Stimulated activated CD8-positive, alpha-beta memory T cell treated with anti-CD3 and anti-CD28 coated beads, Interleukin-15, amount 100 ng/mL, for 48 hours (primary cell): ENCODE measurements at places on chromosomes 16 and 17.

- no peak for DNase-seq
Observed at GRCh38 chr16:57992084-57992483, 8.4 kb downstream of the ZNF319 start.

DNA sequence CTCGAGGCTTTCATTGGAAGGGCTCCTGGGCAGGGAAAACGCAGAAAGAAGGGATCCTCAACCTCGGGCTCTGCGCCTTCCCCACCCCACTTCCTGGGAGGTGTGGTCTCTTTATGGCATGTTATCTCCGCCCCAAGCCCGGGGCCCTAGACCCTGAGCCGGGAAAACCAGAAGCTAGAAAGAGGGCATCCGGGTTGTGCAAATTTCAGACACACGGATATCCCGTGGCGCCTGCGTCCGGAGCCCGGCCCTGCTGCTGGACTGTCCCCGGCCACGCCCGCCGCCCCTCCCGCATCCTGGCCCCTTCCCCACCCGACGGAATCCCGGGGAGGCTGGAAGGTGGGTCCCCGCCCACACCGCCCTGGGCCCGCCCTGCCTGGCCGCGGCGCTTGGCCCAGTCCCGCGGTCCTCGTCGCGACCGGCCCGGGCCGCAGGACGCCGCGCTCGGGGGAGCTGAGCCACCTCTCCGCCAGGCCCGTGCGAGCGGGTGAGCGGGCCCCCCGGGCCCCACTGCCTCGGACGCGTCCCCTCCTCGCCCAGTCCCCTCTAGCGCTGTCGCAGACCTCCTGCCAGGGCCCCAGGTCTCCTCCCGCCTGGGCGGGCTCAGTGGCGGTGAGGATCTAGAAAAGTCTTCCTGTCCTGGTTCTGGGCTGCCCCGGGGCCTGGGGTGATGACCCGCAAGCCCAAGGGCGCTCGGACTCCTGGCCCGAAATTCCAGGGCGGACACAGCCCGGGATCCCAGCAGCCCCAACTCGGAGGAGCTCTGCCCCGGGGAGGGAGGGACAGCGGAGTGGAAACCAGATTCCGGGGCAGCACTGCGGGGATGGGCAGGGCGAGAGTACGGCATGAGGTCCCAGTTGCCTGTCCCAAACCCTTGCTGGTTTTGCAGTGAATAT lies at the start of gene SLC16A5:
SLC16A5 (plus strand) TSS at position 397 of the 896 bp plus-strand sequence. CDS start 5,683 bp downstream, outside the sequence.
- peak; percentile 15 for DNase-seq

GRCh38 chr17:280901-281300 lies 71.7 kb downstream of the RPH3AL start:
- DNase-seq, result no peak

- no peak for DNase-seq
Observed at GRCh38 chr17:43966276-43966675, 12.5 kb upstream of the PYY start.

GRCh38 chr16:50381679-50382440 lies 13.1 kb upstream of the BRD7 start:
- DNase-seq, result no peak

DNA sequence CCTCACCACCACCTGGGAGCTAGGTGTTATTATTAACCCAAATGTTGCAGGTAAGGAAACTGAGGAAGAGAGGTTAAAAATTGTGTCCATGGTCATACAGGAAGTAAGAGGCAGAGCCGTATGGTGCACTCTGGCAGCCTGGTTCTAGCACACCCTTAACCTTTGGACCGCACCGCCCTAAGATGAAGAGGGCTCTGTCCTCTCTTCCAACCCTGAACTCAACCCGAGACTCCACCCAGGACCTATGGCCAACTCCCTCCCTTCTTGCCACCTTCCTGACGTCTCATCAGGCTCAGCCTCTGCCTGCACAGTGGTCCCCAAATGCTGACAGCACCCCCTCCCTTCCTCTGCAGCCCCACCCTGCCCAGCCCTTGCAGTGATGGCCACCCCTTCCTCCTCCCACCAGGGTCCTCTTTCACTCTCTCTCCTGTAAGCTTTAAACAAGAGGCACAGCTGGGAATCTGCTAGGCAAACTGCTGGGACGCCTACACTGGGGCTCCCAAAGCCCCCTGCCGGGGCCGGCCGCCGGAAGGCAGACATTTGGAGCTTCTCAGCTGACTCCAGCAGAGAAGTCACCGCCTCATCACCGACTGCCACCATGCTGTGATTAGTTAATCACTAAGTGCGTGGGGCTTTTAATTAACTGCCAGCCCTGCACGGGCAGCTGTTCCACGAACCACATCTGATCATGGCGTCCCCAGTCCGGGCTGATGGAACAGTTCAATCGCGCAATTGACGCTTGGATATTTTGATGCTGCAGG lies 16.7 kb upstream of the C16orf78 start:
- no peak for DNase-seq

DNA sequence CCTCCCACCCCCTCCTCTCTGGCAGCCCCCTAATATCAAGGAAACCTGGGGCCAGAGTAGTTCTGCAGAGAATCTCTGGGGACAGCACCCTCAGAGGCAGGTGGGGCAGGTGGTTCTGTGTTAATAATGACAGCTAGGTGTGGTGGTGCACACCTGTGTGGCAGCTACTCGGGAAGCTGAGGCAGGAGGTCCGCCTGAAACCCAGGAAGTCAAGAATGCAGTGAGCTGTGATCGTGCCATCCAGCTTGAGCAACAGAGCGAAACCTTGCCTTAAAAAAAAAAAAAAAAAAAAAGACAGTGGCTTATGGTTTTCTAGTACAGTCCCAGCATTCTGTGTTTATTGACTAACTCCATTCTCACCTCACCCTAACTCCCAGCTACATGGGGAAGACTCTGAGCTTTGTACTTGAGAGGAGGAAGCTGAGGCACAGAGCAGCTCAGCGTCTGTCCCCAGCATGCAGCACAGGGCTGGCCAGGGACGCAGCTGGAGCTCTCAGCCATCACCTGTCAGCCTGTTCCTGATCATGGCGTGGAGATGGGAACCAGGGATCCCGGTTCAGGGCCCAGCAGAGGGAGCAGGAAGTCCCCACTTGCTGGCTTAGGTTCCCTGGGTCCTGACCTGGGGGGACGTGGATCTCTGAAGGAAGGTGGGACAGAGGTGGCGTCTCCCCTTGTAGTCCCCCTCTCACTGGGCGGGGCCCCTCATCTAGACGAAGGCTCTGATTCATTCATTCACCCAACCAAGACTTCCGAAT lies 6.1 kb downstream of the DBNDD1 start:
- no peak for DNase-seq

DNA sequence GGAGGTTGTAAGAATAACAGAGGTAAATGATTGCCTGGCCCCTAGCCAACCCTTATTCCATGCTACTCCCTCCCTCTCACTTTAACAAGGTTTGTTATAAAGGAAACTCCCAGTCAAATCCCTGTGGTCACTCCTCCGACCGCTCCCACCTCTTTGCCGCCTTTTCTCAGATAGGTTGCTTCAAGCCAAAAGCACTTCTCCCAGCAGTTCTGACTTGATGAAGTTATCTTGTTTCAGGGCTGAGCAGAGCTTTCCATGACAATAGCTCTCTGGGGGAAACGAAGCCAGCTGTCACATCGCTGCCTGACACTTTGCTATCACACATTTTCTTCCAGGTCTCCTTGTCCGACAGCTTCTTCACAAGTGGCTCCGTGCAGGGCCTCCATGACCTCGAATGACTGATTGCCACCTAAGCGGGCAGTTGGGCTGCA lies 278.6 kb downstream of the HAPSTR1 start:
- DNase-seq, result no peak

- no peak for DNase-seq
Observed at GRCh38 chr17:72426321-72426720, 305.5 kb downstream of the SOX9 start.

- DNase-seq, result no peak
Observed at GRCh38 chr16:9917691-9918090, 264.5 kb downstream of the GRIN2A start.

GRCh38 chr16:22428654-22429053 lies 54.2 kb upstream of the CDR2 start:
- no peak for DNase-seq

- no peak for DNase-seq
Observed at GRCh38 chr17:74919440-74920305, 3.4 kb downstream of the USH1G start.

DNA sequence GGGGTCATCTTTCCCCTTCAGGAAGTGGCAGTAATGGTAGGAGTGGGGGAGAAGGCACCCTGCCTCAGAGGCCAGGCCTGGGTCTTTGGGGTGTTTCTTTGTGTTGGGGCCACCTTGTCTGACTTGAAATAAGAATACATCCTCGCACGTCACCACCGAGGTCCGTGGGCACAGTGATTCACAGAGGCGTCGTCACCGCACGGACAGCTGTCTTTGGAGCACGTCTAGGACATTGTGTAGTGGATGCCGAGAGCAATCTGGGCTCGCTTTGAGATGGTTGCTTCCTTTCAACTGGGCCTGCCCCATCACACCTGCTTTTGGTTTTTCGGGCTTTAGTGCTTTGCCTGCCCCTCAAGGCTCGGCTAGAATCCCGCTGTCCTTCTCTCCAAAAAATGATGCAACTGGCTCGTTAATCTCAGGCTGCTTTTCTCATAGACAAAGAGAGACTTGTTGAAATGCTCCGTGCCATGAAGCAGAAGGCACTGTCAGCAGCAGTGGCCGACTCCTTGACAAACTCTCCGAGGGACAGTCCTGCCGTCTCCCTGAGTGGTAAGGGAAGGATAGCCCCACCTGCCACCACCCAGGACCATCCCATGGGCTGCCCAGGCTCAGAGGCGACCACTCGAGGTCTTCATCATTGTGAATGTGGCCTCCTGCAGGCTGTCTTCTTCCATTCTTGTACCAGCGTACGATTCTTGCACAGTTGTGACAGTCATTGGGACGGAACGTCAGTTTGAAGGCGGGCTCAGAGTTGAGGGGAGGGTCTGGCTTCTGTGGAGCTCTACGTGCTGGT lies 24.0 kb downstream of the GINS2 start:
- no peak for DNase-seq

- DNase-seq, result peak; percentile 45
Observed at GRCh38 chr17:45225051-45225700, 3.5 kb downstream of the FMNL1 start.

DNA sequence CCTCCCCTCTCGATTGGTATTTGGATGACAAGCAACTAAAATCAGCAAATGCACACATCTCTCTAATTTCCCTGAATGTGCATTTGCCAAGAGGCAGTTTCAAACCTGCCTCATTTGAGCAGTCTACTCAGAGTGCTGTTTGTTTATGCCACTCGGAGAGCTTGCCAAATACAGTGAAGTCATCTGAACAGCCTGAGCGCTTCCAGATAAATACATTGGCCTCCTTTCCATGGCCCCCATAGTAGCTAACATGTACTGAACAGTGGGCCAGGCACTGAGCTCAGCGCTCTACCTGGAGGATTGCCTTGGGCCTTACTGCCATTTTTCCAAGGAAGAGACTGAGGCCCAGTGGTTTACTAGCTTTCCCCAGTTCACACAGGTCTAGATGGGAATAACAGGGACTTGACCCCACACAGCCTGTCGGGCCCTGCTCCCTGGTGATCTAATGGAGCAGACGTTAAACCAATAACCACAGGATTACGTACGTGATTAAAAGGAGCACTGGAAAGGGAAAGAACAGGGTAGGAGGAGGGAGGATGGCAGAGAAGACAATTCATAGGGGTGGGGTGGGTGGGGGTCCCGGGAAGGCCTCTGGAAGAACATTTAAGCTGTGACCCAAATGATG lies 18.7 kb upstream of the ANKRD40CL start:
- DNase-seq, result no peak

GRCh38 chr17:57415751-57416207 lies 159.5 kb downstream of the MSI2 start:
- no peak for DNase-seq

DNA sequence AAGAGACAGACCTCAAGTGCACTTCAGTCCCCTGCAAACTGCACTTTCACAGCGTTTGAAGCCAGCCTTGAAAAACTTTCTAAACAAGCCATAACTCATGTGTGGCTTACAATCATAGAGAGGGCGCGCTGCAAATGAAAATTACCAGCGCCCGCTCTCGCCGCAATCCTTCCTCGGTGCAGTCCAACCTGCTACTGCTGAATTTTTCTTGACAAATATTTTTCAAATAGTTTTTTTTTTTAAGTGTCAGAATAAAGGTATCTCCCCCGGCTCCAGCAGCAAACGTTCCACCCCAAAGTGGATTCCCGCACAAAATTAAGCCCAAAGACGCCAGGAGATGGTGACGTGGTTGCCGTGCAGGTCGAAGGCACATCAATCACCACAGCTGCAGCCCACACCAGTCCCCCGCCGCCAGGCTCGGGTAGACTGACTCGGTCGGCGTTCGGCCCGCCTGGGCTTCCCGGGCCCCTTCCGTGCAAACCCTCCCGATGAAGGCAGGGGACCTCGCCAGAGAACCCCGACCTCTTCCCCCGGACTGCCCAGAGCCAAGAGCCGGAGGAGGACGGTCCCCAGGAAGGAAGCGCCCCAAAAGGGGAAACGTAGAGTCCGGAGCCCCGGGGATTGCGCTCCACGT lies 630 bp downstream of the GRB2 start:
- no peak for DNase-seq

DNA sequence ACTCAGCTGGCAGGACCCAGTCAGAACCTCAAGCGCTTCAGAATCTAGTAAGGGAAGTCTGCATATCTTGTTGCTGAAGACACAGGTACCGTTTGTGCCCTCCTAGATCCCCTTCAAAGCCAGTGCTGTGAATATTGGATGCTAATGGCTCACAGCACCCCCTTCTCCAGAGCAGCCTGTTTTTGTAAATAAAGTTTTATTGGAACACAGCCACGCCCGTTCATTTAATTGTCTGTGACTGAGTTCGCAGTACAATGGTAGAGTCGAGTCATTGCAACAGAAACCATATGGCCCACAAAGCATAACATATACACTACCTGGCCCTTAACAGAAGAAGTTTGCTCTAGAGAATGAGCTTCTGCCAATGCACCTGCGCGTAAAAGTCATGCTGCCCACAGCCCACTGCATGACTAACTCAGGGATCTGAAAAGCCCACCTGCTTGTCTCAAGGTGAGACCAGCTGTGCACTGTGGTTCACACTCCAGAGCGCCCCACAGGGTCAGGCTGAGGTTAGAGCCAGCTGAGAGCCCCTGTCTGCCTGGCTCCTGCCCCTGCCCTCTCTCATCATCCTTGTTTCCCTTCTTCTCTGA lies 48.8 kb downstream of the AIPL1 start:
- no peak for DNase-seq

GRCh38 chr17:37546302-37546701 lies 56.6 kb downstream of the DUSP14 start:
- DNase-seq, result no peak
